ENCODE measurements at places on chromosomes 2 and 18.
A peak's percentile ranks its signal among the peaks of the same experiment; 100 is the strongest.

DNA sequence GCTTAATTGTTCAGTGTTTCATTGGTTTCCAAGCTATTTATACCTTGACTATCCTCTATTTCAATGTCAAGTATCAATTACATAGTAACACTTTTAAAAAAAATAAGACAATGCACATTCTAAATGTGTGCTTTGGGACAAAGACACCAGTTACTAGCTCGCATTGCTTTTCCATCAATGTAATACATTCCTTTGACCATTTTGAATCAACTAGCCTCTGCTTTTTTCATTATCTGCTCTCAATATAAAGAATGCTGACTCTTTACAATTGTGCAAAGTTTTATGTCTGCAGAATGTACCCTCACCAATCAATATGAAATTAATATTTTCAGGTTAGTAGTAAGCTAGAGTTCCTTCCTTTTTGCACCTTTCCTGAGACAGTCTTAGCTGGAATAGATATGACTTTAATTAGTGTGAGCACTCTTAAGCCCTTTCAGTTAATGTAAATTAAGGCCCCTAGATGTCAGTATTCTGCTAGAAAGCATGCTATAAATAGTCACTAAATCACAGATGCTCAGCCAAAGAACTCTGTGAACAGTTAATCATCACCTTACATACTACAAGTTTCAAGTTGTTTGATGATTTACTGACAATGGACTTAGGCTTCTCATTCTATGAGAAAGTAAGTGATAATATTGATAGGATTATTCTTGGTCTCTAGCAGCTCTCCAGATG, 413.6 kb downstream of the PTH2R start:
- DNase-seq: no peak

DNA sequence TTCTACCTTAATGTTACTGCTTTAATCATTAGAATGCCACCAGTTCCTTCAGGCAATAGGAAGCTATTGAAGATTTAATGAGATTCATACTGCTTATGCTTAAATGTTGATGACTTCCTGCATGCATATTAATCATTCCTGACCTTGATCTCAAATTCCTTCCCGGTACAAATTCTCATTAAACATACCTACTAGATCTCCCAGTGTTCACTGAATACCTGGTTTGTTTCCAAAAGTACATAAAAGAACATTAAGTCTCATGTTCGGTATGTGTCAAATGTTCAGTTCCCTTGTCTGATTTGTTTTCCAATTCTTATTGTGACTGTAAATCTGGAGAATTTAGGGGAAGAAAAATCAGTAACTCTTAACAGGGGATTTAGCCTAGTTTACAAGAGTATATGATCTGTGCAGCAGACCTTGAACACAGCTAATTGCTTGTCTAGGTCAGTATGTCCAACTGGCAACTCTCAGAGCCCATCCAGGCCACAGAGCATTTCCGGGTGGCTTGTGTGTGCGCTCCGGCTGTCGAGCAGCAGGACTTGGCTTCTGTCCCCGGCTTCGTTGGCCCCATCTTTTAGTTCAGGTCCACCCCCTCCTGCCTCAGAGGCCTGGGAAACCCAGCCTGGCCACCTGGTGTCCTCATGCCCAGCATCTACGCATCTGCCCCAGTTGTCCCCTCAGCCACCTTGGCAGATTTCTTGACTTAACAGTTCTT, 13.1 kb downstream of the METAP1D start:
- DNase-seq: no peak

DNA sequence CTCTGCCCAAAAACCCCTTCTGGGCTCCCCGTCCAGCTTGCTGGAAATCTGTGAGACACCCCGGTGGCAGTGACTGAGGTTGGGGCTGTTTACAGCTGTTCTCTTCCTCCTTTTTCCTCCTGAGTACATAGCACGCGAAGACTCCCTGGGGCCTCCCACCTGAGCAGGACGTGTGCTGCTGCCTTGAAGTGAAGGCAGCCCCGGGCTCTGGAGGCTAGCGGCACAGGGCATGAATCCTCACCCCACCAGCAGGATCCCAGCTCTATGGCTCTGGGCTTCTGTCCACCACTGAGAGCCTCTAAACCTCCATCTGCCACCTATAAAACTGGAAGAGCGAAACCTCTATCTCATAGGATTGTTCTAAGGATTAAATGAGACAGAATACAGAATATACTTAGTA, 182.5 kb downstream of the TMEM163 start:
- no peak for DNase-seq

- no peak for DNase-seq
Measured at GRCh38 chr2:117771969-117772630, 42.4 kb upstream of the DDX18 start.

GRCh38 chr2:231713730-231714638, 5.7 kb downstream of the PTMA start:
- peak; percentile 95 for DNase-seq

- DNase-seq: no peak
Measured at GRCh38 chr2:45823723-45824206, 172.3 kb downstream of the PRKCE start.

DNA sequence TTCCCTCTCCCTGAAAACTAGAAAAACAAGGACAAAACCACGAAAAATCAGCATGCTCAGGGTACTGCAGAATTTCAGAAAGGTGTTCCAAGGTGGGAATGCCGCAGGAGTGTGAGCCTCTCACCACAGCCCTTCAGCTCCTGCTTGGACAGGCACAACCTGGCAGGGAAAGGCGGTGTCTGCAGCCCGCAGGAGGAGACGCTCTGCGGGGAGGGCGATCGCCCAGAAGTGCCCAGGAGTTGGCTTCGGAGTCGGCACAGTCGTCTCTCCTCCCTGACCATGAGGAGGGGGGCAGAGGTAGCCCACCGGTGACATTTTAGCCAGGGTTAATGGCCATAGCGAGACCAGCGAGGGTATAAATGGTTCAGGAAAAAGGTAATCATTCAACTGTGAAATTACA, 57.2 kb downstream of the TMEM18 start:
- DNase-seq: no peak

- DNase-seq: no peak
Measured at GRCh38 chr2:120596990-120597594, 138.6 kb upstream of the GLI2 start.

GRCh38 chr18:40347261-40347660, 1607.8 kb upstream of the PIK3C3 start:
- no peak for DNase-seq

DNA sequence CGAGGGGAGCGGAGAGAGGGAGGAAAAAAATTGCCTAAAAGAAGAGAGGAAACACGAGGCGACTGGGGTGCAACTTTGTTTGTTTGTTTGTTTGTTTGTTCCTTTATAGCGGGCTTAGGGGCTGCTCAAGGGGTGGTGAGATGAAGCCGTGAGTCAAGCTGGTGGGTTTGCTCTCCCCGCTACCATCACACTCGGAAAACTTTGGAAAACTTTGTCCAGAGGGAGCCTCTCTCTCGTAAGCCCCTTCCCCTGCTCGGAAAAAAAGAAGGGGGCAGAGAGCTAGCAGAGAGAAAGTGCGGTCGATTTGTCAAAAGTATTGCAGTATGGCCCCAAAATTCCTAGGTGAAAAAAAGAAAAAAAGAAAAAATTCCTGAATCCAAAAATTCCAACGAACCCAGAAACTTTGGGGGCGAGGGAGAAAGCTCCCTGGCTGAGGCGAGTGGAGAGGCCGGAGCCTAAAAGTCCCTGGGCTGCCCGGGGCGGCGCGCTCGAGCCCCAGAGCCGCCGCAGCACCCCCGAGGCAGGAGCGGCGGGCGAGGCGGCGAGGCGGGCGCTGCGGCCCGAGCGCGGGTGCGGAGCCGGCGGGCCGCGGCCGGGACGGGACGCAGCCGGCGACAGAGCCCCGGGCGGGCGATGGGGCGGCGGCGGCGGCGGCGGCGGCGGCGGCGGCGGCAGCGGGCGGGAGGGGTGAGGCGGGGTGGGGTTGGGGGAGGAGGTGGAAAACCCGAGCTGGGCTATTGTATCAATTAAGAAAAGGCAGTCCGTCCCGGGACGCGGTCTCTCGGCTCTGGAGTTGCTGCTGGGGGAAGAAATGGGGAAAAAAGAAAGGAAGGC, 558 bp upstream of the CYP26B1 start:
- no peak for DNase-seq

GRCh38 chr2:167183931-167184330, 295.7 kb downstream of the XIRP2 start:
- no peak for DNase-seq
